ENCODE measurements at places on chromosomes 3 and 15.
A peak's percentile ranks its signal among the peaks of the same experiment; 100 is the strongest.

DNA sequence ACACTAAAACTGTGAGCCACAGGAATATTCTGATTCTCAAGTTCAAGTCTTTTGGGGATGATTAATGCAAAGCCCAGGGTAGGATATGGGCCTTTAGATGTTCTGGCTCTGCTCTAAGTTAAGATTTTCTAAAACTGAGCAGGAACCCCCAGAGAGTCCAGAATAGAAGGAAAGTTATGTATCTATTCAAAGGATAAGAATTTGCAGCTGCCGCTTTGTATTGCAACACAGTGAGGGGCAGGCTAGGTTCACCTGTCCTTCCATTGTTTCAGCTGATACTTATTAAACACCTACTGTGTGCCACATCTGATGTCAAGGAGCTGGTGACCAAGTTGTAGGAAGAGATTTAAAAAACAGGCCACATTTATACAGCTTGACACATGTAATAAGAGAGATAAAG is 290.4 kb downstream of the MAGI1 start:
- no peak for DNase-seq

DNA sequence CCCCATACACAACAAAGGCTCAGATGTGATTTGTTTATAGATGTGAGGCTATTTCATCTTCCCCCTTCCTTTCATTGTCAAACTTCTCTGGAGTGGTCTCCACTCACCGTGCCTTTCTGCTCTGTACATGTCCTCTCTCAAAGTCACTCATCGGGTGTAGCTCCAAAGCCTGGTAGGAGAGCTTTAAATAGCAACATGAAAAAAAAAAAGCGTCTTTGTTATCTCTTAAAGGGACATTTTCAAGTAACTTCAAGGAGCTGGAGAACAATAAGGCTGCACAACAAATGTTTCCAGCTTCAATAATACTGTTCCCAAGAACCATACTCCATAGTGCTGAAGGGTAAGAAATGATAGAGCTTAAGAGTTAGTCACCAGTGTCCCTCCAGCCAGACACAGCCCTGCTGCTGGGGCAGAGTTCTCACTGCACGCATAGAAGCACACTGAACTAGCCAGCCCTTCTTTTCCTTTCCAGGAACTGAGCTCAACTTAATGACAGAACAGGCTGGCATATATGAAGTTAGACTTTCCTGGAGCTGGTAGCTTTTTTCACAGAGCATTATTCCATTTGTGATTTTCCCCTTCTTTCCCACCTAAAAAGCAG is 8.1 kb downstream of the FBXO40 start:
- DNase-seq = no peak

DNA sequence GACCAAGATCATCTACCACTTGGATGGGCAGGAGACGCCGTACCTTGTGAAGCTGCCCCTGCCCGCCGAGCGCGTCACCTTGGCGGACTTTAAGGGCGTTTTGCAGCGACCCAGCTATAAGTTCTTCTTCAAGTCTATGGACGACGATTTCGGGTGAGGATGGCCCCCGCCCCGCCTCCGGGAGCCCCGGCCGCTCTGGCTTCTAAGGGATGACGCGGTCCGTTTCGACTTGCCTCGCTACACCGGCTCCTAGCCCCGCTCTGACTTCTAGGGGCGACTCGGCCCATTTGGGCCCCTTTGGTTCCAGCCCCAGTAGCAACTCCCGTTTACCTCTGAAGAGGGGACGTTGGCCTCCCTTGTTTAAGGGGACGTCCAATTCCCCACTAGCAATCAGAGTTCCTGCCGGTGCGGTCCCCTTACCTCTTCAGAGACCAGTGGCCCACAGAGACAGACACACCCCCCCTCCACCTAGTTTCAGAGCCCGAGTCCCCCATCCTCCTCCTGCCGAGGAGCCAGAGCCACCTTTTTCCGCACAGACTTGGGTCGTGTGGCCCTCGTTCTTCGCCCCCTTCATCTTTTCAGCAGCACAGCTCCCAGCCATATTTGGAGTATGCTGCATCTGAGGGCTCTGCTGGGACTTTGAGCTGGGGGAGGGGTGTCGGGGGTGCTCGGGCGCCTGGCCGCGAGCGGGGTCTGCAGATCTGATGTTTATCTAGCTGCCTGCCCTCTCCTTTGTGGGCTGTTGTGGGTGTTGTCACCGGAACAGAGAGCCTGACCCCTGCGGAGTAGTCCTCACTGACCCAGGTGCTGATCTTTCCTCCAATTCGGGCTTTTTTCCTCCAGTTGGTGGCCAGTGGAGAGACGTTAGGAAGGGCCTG is 706 bp downstream of the DVL3 start:
- DNase-seq = peak; percentile 56

DNA sequence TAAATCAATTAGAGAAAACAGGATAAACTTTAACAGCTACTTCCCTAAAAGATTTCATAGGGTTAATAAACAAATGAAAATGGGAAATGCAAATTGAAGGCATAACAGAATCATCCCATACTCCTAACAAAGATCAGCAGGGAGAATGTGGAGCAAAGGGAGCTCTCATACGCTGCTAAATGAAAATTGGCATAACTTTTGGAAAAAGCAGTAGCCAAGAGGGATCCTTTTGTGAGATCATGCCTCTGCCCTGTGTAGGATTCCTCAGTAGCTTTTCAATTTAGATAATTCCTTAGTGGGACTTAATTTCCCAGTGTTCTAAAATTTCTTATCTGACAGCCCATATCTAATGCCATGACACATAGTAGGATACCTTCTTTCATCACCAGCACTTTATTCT is 18.2 kb downstream of the NIPA2 start:
- DNase-seq = no peak

DNA sequence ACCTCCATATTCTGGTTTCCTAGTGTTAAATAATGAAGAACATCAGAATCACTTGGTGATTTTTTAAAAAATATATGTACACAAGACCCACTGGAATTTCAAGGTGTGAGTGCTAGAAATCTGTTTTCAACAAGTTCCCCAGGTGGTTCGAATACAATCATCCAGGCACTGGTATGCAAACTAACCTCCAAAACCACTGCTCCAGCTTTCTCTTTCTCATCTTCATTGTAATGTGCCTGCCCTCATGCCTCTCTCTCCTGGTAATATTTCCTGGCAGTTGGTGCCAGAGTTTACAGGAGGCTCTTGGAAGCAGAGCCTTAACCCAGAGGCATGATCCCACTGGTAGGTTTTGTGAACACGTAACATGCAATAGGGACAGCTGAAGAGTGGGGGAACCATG is 163.1 kb upstream of the MANF start:
- no peak for DNase-seq

DNA sequence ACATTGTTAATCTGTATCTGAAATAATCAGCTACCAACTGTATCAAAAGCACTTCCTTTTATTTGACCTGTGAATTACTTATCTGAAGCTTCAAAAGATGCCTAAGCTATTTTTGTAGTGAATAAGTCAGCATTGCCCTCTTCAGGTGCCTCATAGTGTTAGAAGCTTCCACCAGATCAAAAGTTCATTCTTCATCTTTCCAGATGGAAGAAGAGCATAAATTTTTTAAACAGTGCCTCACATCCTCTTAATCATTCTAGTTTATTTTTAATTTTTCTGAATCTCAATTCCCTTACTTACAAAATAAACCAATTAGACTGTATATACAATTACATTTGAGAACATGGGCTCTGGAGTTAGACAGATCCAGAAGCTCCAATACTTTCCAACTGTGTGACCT is 65.0 kb downstream of the MYO5A start:
- DNase-seq = no peak

GRCh38 chr3:173586166-173586565 is 188.6 kb downstream of the NLGN1 start:
- DNase-seq = no peak

DNA sequence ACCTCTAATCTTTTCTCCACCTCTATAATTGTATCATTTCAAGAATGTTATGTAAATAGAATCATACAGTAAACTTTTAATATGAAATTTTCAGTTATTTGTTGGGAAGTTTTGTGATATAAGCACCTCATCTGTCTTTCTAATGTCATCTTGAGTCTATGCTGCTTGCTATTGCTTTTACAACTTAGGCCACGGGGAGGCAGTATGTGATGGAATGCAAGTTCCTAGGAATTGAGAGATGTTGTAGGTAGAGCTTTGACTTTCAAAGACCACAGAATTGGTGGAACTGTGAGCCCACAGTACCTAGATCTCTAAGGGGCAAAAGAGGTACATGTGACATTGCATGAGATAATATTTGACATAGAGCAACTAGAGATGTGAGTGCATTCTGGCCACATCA is 328.3 kb downstream of the MFSD1 start:
- DNase-seq = no peak

- DNase-seq = no peak
These were observed 71.9 kb upstream of the PRR23E start for GRCh38 chr3:127120851-127121647.

DNA sequence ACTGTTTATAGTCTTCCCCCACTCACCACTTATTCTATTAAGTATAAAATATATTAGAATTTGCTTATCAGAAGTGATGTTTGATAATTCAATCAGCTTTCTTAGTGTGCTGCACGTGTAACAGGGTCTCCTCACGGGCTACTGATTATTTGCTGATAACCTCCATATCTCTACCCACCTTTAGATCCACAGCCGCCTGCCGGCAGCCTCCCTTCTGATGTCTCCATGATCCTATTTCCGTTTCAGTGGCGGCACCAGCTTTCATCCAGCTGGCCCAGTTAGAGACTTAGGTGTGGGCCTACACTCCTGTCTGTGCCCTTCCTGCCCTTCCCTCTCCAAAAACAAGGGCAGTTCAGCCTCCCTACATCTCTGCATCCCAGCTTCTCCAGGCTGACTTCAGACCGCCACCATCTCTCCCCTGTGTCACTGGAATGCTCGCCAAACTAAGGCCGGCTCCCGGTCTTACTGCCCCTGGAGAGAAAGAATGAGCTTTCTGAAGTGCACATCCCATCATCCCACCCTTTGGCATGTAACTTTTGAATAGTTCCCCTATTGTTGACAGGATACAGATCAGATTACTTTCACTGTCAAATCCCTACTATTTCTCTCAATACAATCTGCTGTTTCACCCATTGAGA is 76.6 kb upstream of the PRTG start:
- DNase-seq = no peak

GRCh38 chr3:46646700-46647099 is 34.4 kb downstream of the FAM240A start:
- DNase-seq = no peak

- DNase-seq = no peak
These were observed 68.0 kb upstream of the HES1 start for GRCh38 chr3:194067949-194068362.

- DNase-seq = no peak
These were observed 33.1 kb downstream of the EIF4E3 start for GRCh38 chr3:71692139-71692538.

DNA sequence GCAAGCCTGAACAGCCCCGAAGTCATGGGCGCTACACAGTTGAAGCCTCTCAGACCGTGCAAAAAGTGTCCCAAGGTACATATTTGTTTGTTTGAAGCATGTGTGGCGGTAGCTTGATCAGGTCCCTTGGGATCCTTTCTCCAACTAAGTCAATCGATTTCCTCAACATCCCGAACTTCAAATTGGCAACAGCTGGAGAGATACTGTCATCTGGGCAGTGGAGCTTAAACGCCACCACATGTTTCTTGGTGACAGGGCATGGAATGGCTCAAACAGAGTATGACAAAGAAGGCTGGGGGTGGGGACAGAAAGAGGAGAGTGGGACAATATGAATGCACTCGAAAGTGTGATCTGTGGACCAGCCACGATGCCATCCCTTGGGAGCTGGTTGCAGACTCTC is 84.9 kb upstream of the PSMD6 start:
- DNase-seq = no peak

GRCh38 chr15:55977231-55977630 is 16.2 kb downstream of the NEDD4 start:
- DNase-seq = no peak

- DNase-seq = no peak
These were observed 202.8 kb downstream of the TP63 start for GRCh38 chr3:189833996-189834395.

GRCh38 chr3:49265661-49266386 is 11.2 kb downstream of the C3orf62 start:
- DNase-seq = no peak
